T-cell (primary cell): ENCODE measurements at places on chromosomes 2 and 18.

GRCh38 chr18:36451454-36452251 lies 154.1 kb downstream of the FHOD3 start:
- no peak for DNase-seq

- DNase-seq, result no peak
Measured at GRCh38 chr18:28175150-28175929, 1.6 kb downstream of the CDH2 start.

- no peak for DNase-seq
Measured at GRCh38 chr2:79554899-79555298, 42.0 kb downstream of the CTNNA2 start.

DNA sequence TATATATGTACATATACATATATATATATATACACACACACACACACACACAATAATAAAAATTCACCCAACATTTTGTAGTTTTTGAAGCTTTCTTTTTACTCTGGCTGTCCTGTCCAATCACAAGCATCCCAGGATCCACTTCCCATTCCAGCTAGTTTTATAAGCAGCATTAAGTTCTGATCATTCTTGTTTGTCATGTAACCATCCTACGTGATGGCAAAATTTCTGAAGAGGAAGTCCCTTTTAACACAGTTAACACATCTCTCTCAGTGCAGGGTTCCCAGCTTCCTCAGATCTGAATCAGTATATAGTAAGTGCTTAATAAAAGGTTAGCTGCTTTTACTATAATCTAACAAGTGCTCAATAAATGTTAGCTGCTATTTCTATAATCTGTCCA lies 26.4 kb downstream of the MYOM1 start:
- no peak for DNase-seq

DNA sequence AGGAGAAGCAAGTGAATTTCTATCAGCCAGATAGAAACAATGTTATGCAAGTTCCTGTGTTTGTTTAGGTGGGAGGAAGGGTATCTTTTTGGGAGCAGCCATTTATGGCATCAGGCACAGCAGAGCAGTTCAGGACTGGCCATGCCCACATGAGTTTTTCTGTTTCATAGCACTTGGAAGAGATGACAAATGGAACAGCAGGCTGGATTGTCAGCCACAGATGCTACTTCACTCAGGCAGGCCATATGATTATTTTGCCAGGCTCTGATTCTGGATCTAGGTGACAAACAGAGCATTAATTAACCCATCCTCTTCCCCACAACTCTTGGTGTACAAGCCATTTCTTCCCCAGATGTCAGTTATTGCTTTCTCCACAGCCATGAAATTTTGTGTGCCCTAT lies 63.8 kb downstream of the GALNT13 start:
- DNase-seq, result no peak

GRCh38 chr2:74379851-74380789 lies at the start of gene DCTN1:
Gene DCTN1 (minus strand): TSS chr2:74380311. CDS start chr2:74380037, 274 bp downstream.
- DNase-seq, result no peak

DNA sequence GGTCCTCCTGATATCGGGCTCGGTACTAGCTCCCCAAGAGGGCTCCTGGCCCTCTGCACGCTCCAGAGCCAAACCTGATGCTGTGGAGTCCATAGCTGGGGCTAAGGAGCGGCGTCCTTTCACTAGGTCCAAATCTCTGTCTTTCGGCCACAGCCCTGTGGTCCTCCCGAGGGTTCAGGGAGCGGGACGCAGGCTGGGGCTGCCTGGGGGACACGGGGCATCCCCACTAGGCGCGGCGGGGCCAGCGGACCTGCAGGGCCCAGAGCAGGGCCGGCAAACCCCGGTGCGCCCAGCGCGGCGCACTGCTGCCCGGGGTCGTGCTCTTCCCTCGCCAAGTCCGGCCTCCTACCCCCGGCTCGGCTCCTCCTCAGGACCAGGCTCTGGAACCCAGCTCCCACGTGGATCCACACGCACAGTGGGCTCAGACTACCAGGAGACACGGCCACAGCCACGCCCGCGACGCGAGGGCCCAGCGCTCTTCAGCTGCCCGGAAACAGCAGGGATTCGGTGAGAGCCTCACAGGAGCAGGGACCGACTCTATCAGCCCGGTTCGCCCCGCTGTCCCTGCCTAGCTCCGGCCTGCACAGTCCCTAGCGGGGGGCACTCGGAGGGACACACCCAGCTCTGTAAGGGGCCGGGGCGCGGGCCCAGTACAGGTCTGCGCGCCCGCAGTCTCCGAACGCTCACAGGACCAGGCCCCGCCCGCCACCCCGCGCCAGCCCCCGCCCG lies 593 bp downstream of the ZNF514 start:
- DNase-seq, result no peak

- no peak for DNase-seq
Measured at GRCh38 chr2:138867341-138867740, 87.2 kb upstream of the NXPH2 start.
